Stimulated activated CD8-positive, alpha-beta memory T cell treated with anti-CD3 and anti-CD28 coated beads, Interleukin-15, amount 100 ng/mL, for 48 hours (primary cell): ENCODE measurements at places on chromosomes 12 and 14.
A peak's percentile ranks its signal among the peaks of the same experiment; 100 is the strongest.

DNA sequence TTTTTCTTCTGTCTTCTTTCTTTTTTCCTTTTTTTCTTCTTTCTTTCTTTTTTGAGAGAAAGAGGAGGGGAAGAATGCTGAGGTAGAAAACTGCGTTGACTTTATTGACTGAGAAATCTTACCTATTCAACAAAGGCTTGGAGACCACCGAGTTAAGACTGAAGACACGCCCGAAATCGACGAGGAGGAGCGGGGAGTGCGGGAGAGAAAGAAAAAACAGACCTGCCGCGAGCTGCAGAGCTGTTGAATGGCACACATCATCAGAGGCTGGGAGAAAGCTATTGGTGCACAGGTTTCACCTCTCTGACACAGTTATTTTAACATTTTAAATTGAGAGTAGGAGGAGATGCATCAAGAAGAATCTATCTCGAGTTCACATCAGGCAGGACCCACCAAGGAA is 5.1 kb downstream of the ASCL1 start:
- no peak for DNase-seq

DNA sequence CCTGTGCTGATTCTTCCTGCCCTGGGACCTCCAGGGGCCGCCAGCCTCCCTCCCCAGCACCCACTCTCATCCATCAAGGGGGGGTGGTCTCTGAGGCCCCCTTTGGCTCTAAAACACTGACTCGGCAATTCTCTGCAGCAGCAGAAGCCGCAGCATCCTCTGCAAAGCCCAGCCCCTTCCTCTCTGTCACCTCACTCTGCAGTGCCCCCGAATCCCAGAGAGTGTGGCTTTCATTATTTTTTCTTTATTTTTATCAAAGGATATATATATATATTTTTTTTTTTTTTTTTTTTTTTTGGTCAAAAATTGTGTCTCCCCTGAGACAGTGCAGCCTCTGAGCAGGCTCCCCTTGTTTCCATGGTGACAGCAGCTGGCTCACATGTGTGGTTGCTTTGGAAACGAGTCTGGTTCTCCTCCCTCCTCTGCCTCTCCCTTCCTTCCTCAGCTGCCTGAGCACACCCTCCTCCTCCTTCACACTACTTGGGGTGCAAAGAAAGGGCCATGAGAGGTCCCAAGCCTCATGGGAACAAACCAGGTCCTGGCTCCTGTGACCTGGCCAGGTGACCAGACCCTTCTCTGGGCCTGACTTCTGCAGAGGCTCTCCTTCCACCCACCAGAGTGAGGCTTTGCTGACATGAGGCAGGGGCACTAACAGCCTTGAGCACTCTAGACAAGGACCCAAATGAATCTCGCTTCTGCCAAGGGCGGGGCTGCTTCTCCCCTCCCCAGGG is 100.5 kb downstream of the LRRC74A start:
- DNase-seq: peak; percentile 37

DNA sequence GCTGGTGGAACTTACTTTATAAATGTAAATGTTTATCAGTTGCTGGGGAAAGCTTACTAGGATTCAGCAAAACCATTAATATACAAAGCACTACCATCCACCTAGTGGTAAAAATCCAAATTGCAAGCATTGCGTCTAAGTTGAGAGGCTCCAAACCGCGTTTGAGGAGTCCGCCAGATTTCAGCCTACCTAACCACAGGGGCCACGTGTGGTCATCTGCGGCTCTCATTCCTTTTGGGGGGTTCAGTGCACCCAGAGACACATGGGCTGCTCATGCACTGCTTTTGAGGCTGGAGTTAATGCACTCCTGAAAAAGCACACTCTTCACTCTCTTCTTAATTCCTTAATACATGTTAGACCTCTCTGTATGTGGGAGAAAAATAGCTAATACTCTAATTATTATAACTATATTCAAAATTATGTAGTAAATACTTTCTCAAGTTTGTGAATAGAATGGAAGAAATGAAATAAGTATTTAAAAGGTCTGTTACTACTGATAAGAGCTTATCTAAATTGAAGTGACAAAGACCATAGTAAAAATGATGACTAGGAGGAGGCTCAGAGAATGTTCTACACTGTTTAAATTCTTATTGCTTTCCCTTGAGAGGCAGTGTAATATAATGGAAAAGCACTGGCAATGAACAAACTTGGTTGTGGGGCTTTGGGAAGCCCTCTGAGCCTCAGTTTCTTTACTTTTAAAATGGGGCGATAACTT is 41.4 kb upstream of the MANSC4 start:
- DNase-seq: no peak

- DNase-seq: no peak
Observed at GRCh38 chr14:42421377-42422078, 814.9 kb downstream of the LRFN5 start.

DNA sequence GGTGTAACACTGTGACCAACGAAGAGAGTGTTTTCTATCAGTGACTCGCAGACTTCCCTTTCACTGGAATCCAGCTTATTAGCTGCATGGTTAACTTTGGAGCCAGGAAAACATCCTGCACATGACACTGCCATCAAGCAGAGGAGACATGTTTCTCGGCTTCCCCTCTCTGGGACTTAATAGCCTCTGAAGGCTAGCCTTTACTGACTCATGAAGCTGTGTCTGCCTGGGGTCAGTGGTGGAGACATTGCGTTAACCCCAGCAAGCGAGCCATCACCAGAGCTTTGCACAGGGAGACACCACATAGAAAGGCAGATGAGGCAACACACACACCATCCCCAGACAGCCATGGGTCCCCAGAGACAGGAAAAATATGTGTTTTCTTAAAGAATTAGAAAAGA is 126.9 kb upstream of the PRICKLE1 start:
- no peak for DNase-seq

DNA sequence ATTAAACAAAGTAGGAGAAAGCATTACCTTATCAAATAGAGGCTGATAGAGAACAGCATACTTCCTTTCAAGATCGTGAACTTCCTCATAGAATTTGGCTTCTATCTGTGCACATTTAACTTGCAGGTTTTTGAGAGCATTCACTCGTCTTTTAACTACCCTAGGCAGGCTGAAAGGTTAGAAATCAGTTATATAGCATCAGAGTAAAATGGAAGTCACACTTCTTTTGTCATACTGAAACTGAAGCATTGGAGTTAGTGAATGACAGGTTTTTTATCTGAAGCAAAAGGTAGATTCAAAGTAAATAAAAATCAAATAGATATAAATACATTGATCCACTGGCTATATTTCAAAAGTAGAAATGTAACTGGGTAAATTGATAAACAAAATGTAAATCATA is 24.4 kb downstream of the NAP1L1 start:
- DNase-seq: no peak

- DNase-seq: no peak
Observed at GRCh38 chr14:91008759-91009409, 51.6 kb downstream of the RPS6KA5 start.

GRCh38 chr14:68284333-68284732 is 464.8 kb downstream of the RAD51B start:
- no peak for DNase-seq

DNA sequence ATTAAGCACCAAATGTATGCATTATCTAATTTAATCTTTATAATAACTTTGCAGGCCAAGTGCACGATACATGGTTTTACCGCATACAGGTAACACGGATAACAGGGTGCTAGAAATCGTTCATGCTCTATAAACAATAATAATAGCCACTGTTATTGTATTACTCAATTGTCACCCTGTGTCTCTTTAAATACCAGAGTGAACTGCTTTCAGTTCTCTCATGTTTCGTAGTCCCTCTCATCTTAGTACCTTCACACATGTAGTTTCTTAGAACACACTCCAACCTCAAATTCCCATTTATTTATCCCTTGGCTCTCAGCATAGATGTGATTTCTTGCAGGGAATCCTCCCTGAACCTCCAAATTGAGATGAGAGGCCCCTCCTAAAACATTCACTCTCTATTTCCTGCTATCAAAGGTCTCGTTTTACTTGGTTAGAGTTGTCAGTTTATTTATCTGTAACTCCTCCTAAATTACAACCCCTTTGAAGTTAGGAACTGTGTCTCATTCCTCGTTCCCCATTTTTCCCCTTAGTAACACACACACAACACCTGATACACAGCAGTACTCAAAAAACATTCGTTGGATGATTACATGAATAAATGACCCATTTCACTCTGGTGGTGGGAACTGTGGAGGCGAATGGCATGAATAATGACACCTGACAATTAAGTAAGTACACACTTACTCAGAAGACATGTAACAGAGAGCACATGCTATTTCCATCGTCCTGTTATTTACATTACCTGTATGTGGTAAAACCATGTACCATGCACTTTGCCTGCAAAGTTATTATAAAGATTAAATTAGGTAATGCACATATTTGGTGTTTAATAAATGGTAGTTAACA is 134.6 kb downstream of the BTG1 start:
- DNase-seq: no peak

- DNase-seq: no peak
Observed at GRCh38 chr14:76929927-76930326, 98.6 kb downstream of the IRF2BPL start.

- DNase-seq: no peak
Observed at GRCh38 chr14:104473649-104474494, 105.7 kb upstream of the C14orf180 start.

GRCh38 chr12:94813314-94813713 is 163.0 kb upstream of the TMCC3 start:
- no peak for DNase-seq

DNA sequence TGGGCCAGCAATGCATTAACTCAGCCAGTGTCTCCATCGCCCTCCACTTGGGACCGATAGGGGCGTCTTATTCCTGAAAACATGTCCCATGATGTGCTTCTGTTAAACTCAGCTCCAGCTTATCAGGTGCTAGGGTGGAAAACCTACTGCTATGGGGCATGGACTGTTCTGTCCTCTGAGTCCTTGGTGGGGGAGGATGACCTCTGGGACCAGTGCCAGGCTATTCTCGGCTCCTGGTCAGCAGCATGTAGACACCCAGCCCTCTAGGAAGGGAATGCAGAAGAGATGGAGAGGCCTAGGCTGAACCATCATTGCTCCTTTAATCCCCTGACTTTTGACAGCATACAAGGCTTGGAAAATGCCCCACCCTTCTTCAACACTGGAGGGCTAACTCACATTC is 486.2 kb downstream of the MED13L start:
- no peak for DNase-seq

DNA sequence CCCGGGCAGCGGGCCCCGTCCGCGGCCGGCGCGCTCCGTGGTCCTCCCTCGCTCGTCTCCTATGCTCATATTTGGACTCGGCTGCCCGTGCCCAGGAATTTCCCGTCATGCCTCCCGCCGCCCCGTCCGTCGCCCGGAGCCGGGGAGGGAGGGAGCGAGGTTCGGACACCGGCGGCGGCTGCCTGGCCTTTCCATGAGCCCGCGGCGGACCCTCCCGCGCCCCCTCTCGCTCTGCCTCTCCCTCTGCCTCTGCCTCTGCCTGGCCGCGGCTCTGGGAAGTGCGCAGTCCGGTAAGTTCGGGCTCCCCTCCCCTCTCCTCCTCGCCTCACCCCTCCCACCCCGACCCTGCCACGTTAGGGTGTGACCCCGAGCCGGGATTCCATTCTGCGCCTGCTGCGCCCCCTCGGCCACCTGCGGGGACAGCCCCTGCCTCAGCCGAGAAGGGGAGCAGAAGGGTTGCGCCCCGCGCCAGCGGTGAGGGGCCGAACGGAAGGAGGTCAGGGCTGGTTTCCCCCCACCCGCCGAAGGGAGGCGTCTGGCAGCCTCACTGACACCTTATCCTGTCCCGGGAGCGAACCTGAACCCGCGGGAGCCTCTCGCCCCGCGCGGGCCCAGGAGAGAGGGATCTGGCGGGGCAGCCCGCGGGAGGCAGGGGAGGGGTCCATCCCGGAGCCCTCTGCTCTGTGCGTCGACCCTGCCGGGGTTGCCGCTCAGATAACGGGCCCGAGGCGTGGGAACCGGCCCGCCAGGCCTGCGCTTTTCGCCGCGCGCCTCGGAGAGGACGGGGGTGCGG is at the start of gene MSRB3:
Gene MSRB3 (plus strand): TSS at position 108 of the 793 bp plus-strand sequence. CDS start 29,897 bp downstream, outside the sequence.
- DNase-seq: no peak

DNA sequence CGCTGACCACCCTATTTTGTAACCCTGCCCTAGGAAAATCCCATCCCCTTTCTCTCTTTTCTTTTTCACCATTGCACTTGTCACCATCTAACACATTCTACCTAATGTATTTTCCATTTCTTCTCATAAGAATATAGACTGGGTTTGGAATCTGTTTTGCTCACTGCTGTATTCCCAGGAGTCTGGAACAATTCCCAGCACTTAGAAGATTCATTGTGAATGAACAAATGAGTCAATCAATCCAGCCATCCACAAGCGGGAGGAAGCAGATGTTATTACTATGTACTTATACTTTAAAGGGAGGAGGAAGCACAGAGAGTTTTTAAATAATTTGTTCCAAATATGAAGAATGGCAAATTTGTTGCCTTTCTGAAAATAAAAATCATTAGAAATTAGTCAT is 142.1 kb downstream of the KIF21A start:
- no peak for DNase-seq

GRCh38 chr14:89388853-89389252 is 28.2 kb downstream of the FOXN3 start:
- no peak for DNase-seq

DNA sequence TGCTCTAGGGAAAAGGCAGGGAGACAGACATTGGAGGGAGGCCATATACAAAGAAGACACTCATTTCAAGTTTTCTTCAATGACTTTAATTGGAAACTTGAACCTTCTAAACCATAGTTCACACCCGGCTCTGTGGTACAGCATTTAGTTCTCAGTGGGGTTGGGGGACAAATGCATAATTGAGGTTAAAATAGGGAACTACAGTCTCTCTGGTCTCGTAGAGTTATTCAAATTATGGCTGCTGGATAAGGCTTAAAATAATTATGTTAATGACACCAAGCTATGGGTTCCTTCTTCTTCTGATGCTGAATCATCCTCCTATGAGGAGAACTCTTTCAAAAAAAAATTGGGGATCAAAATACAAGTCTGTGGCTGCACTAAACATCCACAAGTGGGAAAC is 3.8 kb upstream of the RPAP3 start:
- no peak for DNase-seq

- DNase-seq: no peak
Observed at GRCh38 chr12:103169-103981, 36.8 kb downstream of the IQSEC3 start.

DNA sequence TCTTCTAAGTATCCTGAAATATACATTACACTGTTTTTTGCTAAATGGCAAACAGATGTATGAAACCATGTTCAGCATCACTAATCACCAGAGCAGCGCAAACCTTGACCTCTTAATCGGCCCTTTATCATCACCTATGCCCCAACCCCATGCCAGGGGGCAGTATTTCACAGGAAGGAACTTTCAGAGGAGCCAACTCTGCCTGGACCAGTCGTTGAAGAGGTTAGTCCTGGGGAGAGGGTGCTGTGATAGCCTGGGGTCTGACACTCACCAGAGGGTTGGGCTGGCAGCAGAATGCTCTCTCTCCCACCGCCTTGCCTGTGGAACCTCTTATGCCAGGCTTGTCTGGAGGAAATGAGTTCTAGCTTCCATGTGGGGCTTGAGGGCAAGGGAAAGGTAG is 411.7 kb downstream of the TMEM117 start:
- DNase-seq: no peak

DNA sequence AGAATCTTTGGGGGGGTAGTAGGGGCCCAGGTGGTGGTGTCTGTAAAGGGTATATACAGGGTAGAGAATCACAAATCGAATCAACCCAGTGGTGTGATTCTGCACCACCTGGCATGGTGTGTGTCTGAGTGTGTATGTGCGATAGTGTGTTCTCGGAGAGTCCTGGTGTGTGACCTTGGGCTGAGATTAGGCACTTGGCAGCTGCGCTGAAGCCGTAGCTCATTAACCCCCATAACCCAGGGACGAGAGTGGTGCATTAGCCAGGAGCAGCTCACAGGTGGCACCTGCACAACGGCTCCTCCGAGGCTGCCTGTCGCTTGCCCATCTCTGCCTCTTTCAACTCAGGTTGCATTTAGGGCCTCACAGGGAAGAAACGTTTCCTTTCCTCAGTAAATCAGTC is 15.6 kb upstream of the TESC start:
- DNase-seq: no peak
